ENCODE measurements at places on chromosomes 2 and 18.

- ATAC-seq = no peak
Measured at GRCh38 chr2:120995152-120995551, 259.5 kb downstream of the GLI2 start.

DNA sequence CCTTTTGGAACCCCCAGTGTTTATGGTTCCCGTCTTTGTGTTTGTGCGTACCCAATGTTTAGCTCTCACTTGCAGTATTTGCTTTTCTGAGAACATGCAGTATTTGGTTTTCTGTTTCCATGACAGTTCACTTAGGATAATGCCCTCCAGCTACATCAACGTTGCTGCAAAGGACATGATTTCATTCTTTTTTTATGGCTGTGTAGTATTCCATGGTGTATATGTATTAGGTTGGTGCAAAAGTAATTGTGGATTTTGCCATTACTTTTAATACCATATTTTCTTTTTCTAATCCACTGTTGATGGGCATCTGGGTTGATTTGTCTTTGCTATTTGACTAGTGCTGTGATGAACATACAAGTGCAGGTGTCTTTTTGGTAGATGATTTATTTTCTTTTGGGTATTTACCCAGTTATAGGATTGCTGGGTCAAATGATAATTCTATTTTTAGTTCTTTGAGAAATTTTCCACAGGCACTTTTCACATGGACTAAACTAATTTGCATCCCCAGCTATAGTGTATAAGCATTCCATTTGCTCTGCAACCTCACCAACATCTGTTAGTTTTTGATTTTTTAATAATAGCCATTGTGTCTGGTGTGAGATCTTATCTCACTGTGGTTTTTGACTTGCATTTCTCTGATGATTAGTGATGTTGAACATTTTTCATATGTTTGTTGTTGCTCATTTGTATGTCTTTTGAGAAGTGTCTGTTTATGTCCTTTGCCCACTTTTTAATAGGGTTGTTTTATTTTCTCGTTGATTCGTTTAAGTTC, 63.6 kb downstream of the CERS6 start:
- ATAC-seq = no peak

DNA sequence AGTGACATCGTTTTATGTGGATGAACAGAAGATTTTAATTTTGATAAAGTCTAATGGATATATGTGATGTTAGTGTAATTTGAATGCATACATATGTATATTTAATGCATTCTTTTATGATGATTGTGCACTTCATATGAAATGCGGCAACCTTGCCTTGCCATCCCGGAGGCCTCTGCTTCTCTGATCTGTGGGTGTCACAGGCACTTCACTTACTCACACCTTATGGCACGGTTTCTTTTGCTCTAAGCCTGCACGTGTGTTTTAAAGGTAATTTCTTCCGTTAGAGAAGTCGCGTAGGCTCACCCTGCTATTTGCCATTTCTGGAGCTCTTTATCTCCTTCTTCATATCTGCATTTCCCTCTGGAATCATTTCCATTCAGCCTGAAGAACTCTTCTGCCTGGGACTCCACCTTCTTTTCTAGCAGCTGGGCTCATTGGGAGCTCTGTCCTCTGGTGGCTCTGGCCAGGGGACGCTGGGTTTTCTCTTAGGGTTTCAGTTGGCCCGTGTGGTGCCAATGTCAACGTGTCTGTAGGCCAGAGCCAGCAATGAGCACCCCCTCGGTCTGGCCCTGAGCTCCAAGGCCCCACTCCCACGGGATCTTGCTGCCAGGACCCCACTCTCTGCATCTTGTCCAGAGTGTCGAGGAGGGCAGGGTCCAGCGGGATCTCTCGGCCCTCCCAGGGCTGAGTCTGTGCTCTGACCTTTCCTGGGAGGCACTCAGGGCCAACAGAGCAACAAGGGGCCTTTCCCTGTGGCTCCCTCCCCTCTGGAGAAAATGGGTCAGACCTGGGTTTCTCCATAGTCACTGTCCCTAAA, 97.3 kb downstream of the RTP5 start:
- no peak for ATAC-seq

- no peak for ATAC-seq
Measured at GRCh38 chr2:136770384-136770783, 5.0 kb downstream of the THSD7B start.

GRCh38 chr18:8260827-8261226, 348.4 kb upstream of the RAB12 start:
- no peak for ATAC-seq

GRCh38 chr2:11582862-11583752, 49.3 kb downstream of the GREB1 start:
- peak; percentile 41 for ATAC-seq

DNA sequence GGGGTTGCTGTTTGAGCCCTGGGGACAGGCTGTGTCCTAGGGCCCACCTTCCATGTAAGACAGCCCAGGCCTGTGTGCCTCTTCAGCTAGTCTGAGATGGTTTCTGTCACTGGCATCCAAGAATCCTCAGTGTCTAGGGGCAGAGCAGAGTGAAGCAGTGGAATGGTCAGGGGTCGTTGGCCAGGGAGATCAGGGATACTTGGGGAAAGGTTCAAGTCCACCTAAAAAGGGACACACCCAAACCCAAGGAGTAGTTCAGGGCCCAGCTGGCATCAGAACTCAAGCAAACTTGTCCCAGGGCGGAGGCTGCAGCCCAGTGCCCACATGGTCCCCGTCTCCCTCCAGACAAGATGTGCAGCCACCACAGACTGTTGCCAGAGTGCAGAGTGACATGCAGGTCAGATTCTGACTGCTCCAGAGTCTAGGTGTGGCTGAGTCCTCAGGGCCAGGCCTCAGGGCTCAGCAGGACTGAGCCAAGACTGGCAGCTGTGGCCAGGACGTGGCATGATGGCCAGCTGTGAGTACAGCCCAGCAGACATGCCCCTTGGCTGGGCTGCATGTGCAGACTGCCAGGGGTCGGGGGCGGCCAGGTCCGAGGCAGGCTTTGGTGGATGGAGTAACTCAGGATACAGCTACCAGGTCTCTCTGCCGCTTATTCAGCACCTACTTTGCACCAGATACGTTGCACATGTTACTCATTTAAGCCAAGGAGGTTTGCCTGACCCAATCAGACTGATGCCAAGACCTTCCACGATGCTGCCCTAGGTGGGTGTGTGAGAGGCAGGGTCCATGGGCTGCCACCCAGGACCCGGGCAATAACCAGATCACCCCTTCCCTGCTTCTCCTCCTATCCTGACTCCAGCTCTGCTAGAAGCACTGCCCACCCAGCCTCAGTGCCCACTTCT, 146.6 kb downstream of the SMAD7 start:
- peak; percentile 10 for ATAC-seq

DNA sequence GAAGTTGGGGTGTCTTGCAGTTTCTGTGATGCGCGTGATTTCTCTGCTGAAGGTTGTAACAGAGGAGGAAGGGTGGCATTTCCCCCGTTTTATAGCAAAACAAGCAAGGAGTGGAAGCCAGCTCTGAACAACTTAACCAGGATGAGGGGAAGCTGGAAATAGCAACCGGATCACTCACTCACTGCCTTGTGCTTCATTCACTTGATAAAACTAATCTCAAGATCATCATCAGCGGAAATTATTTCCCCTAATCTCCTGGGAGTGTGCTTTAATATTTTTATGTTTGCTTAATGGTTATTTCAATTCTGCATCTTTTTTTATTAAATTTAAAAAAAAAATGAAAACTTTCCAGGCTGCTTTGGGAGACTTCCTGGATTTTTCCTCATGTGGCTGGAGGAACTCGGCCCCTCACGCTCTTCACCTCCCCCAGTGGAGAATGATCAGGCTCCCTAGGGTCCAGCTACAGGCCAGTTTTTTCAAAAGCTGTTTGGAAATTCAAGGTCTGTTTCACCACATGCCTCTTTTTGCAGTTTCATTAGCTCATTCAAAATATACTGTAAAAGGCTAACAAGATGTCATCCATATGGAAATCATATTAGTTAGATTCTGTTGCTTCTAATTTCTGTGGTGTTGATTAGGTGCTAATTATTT, 31.7 kb downstream of the CABLES1 start:
- ATAC-seq = no peak

DNA sequence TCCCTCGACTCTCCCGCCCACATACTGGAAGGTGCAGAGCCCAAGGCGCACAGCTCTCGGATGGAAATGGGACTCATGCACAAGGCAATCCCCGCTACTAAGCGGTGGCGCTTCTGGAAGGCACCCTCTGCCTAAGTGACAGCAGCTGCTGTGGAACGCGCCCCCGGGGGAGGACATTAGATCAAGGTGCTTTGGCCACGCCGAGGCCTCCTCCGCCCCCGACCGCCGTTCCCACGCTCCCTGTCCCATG, 202 bp downstream of the MCEE start:
- ATAC-seq = peak; percentile 91

- ATAC-seq = no peak
Measured at GRCh38 chr18:57234346-57234745, 87.5 kb downstream of the BOD1L2 start.

DNA sequence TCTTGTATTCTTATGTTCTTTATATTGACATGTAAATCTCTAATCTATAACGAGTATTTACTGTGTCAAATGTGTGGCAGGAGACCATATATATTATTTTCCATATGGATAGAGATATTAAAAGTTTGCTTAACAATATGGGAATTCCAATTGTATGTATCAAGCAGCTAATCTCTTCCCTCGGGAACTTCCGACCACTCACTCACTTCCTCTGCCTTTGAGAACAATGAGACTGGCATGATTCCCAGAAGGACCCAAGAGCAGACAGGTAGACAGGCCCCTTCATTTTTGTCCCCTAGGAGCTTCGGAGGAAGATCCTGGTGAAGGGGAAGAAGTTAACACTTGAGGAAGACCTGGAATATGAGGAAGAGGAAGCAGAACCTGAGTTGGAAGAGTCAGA, 24.1 kb downstream of the PLCD4 start:
- no peak for ATAC-seq

- peak; percentile 29 for ATAC-seq
Measured at GRCh38 chr18:8871489-8871888, 166.1 kb downstream of the MTCL1 start.

GRCh38 chr2:219213486-219214071, 5.2 kb downstream of the ABCB6 start:
- no peak for ATAC-seq

- ATAC-seq = no peak
Measured at GRCh38 chr18:42914476-42914875, 201.0 kb downstream of the RIT2 start.

GRCh38 chr2:148524519-148524919, 120.0 kb upstream of the EPC2 start:
- ATAC-seq = no peak
